ENCODE measurements at places on chromosomes 4 and X.

DNA sequence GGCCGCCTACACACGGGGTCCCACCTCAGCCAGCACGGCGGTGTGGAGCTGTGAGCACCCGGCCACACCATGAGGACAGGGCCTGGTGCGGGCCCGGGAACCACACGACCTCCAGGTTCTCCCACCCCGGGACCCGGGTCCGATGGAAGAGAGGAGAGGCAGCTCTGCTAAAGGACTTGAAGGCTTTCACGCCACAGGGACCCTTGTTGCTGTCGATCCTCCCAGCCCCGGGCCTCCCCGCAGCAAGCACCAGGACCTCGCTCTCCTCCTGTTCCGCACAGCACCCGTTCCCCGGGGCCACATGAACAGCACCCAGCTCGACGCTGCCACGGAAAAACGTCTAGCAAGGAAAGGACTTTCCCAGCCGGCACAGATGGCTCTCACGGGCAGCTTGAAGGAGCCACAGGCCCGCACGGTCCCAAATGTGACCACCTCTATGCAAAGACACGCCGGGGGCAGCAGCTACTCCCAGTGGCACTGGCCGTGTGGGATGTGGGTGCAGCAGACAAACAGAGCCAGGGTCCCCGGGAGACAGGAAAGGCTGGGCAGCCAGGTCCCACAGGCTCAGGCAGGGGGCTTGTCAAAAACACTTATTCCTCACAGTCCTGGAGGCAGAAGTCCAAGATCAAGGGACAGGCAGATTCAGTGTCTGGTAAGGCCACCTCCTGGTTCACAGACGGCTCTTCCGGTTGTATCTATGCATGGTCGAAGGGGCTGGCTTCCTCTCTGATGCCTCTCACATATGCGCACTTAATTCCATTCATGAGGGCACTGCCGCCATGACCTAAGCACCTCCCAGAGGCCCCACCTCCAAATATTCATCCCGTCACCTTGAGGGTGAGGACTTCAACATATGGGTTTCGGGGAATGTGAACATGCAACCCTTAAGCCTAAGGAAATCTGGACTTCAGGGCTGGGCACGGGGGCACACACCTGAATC is 24.7 kb downstream of the FAM53A start:
- DNase-seq = no peak

GRCh38 chr4:5918331-5918985 is 25.6 kb upstream of the CRMP1 start:
- DNase-seq = peak; percentile 42

DNA sequence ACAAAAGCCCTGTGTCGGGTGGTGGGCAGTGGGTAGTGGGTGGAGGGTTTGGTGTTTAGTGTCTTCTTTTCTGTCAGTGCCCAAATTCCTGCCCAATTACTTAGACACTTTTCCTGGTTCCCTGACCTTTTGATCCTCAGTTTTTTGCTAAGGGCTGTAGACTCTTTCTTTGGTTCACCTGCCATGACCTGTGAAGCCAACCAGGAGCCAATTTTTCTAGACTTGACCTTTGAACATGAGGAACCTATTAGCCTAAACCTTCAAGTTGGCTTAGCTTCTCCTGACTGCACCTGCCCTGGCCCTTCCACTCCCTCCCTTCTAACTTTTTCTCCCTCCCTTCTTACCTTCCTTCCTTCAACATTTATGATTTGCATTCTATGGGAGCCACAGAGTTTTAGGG is 94.5 kb downstream of the MID1IP1 start:
- no peak for DNase-seq

GRCh38 chr4:125639182-125639621 is 324.4 kb downstream of the FAT4 start:
- peak; percentile 43 for DNase-seq

DNA sequence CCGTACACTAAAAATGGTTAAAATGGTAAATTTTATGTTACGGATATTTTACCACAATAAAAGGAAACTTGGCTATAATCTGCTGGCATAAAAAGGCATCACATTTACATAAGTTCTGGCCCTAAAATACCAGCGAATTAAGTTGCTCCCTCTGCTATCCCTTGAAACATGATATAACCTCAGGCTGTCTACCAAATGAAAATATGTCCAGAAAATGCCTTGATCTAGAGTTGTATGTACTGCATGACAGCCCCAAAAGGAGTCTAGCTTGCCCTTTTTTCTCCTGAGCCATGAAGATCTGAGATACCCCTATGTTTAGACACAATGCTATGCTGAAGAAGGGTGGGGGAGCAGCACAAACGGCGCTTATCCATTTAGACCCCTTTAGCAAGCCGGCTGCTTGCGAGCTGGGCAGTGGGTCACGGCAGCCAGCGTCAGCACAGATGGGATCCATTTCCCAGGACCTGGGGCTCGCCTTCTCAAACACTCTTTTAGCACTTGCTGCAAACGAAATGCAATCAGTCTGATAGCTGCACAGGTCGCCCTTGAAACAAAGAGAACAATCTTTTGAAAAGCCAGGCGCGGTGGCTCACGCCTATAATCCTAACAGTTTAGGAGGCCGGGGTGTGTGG is 77.0 kb downstream of the AFAP1 start:
- no peak for DNase-seq

DNA sequence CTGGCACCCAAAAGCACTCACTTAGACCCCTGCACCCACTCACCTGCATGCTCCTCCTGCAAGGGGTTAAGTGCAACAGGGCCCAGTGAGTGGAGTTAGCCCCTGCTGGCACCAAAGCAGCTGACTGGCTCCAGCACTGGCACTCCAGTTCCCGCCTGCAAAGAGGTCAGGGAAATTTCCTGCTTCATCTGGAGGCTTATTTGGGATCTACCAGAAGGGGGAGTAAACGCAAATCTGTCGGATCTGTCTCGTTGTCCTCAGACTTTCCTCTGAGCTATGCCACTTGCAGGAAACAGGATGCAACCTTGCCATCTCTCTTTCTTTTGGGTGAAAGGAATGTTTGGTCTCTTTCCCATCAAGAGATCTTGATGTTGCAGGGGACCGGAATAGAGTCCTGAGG is 435.6 kb downstream of the PCDH10 start:
- DNase-seq = no peak

DNA sequence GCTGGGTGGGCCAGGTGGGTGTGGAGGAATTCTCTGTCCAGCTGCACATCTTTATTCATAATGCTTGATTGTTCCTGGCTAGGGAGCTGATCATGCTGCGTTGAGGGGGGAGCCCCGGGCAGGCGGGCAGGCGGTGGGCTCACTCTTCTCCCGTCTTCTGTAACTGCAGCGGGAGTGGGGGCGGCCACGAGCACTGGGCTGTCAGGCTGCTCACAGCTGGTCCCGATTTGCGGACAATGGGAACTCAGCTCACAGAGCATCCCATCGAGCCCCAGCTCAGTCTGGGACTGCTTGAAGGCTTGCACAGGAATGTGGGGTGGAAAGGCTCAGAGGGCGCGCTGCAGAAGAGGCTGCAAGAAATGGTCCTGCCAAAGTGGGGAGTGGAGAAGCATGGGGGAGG is 63.8 kb downstream of the EFNB1 start:
- no peak for DNase-seq

DNA sequence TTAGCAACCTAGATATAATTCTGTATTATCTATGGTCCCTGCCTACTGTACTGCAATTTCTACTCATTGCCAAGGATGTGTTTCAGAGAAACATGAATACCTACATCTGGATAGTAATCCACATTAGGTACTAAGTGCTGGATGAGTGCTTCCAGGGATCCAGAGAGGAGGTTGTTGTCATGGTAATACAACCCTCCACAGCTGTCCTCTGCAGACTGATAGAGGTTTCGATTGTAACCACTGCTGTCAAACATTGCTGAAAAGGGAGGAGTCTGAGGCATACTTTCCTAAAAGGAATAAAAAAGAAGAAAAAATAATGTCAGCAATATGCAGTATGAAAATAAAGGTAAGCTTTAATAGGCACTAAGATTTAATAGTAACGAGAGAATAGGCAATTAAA is 12.5 kb downstream of the RASGEF1B start:
- no peak for DNase-seq

DNA sequence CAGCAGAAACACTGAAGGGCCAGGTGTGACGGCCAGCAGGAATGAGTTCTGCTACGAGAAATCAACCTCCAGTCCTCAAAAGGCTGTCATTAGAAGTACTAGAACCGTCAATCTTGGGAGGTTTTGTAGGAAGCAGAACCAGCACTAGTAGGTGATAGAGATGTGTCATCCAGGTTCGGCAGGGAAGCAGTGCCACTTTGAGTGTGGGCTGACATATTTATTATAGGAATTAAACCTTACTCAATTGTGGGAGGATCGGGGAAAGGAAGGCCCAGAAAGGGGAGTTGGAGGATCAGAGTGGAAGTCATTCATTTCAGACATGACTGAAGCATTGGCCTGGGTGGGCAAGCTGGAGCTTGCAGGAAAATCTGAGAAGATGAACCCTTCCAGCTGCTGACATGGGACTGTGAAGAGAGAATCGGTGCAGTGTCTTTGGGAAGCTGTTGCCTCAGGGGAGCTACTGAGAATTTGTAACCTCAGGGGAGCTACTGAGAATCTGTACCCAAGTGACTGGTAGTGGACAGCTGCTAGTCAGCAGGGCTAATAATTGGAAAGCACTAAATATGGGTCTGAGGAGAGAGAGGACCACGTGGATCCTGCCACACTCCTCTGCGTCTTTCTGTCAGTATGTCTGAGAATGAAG is 177.4 kb downstream of the SPRY1 start:
- DNase-seq = no peak

- DNase-seq = no peak
Measured at GRCh38 chr4:153345012-153345981, 809 bp downstream of the MND1 start.

GRCh38 chr4:142475663-142476062 is 370.4 kb downstream of the INPP4B start:
- DNase-seq = no peak

Data from heart left ventricle (tissue), 16 donors.